Stimulated activated memory B cell treated with anti-CD40 and anti-IgM and Interleukin-4, amounts not matched to agents 10 μg/mL and 1 μg/mL and 100 μg/mL, for 72 hours (primary cell): ENCODE measurements at places on chromosomes 6 and 20.

DNA sequence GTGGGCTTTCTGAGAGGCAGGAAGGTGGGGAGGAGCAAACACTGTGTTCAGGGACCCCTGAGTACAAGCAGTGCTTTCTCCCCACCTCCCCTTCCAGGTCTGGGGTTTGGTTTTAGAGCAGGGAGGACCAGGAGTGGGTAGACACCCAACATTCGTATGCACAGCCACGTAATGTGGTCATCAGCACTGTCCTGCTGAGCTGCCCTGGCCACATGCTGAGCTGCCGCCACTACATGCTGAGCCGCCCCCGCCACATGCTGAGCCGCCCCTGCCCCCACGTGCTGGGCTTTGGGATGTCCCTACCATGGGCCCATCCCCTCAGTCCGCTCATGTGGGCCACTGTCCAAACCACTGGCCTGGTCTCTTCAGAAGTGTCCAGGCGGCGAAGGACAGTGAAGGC, 214.9 kb upstream of the CST7 start:
- no peak for ATAC-seq

DNA sequence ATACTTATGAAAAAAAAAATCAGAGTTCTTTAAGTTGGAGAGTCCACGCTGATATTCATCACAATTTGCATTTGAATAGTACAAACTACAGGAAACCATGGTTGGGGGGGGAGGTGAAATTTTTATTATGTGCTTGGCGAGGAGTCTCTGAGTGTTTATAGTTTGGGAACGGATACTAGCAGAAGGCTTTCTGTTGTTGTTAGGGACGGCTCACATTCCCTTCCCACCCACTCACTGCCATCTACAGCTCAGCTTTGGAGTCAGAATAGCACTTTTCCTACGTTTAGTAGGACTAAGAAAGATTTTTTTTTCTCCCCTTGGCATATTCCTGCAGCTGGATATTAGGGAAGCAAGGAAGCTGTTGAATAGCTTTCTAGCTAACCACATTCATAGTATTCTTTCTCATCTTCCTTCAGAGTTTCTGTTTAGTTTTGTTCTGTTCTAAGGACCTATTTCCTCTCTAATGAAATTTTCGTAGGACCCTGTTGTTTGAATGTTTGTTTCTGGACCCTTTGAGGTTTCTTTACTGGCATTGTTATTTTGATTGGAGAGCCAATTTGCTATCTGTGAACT, 235.1 kb upstream of the ZNF217 start:
- ATAC-seq = no peak

GRCh38 chr6:20802596-20802995, 268.3 kb downstream of the CDKAL1 start:
- no peak for ATAC-seq

DNA sequence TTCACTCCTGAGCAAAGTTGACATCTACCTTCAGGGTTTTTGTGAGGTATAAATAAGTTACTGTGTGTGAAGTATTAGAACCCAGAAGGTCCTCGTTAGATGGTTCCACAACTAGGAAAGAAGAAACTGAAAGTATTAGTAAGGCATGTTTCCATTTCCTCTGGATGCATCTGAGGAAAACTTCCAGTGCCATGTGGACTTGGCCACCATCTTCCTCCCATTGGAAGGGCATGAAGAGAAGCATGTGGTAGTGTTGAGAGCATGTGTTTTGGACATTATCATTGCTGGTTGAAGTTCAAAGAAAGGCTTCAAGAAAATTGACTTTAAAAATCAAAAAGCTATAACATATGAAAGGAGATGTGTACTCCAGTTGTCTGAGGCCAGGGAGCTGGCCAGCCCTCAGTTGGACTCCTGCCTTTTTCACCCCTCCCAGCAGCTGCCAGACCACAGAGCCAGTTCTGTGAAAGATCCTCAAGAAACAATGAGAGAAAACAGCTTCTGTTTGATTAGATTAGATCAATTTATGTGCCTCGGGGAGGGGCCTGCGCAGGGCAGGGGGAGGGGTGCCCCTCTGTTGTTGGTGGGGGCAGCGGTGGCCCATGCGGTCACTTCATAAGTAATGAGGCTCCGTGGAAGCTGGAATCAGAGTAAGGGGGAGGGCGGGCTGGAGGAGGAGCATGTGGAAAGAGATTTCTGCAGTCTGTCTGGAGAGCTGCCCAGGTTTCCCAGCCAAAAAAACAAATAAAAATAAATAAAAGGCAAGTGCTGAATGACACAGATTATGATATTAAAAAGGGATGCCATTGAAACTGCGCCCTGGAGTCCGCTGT, 154.0 kb downstream of the JARID2 start:
- no peak for ATAC-seq

DNA sequence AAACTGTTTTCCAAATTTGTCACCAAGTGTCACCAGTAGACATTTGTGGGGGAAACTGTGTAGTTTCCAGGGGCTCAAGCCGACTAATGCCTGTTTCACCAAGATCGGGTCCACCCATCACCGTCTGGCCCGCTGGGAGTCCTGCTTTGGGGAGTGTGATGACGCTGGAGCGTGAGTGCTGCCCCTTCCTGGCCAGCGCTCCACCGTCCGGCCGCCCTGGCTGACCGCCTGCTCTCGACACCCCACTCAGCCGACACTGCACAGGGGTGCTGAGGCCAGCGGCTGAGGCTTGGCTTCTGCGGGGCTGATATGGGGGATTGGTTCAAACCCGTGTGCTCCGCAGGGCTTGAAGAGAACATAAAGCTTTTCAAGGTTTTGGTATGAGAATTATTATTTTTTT, 160.1 kb downstream of the SMOC2 start:
- no peak for ATAC-seq

GRCh38 chr6:89859744-89860143, 30.1 kb downstream of the CASP8AP2 start:
- no peak for ATAC-seq

- peak; percentile 85 for ATAC-seq
These were observed 117.3 kb downstream of the OPRM1 start for GRCh38 chr6:154156135-154156896.

DNA sequence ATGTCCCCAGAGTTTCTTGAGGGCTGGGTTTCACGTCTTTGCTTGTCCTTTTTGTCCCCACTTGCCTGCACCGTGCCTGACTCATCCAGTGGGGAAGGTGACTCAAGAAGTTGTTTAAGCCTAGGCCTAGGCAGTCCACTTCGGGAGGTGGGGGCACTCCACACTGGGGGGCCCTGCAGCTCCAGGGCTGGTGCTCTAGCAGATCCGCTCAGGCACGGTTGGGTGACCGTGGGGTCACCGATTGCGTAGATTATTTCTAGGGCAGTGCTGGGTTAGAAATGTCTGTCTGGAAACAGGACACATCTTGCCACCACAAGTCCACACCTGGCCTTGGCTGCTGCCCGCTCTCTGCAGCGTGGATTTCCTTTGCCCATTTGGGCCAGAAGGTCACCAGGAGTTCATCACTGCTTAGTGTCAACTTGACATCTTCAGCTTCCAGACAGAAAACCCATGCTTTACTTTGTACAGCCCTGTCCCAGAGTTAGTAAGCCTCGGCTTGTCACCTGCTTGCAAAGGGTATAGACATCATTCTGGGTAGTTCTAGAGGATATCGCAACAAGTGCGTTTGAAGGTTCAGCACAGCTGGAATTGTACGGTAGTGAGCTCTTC, 13.6 kb upstream of the C20orf144 start:
- peak; percentile 5 for ATAC-seq

DNA sequence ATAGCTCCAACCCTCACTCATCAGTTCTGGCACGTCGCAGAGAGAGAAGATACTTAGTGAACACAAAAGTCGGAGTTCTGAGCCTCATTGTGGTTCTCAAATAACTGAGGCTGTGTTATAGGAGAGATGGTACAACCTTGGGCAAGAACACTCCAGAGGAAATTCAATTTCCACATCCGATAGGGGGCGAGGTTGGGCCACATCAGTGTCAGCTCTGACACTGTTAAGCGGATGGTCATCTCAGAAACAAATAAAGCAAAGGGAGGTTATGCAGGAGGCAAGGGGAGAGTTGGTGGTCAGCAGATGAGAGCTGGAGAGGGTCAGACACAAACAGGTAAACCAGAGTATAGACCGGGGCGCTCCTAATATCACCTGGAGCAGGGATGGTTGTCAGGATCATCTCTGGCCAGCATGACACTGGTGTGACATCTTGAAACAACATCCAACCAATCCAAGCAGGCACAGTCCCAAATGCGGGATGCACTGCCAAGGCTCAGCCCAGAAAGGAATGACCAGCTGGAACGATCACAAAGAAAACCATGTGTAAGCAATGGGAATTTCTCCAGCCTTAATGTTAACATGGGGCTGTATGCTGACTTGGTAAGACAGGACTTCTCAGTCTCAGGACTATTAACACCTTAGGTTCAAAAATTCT, 331.8 kb downstream of the HACE1 start:
- ATAC-seq = peak; percentile 40

DNA sequence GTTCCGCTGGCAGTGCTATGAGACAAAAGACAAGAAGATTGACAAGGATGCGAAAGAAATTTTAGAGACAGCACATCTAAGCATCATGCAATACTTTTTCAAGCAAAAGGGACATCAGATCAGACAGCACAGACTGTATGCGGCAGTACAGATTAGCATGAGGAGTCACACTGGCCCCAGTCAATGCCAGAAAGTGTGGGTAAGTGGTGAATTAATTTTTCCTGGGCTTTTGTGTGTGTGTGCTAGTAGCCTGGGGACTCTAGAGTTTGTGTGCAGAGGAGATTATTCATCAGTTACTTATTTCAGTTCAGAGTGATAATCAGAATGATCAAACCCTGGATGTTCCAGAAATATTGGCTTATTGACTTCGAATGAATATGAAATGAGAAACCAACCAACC, 47.2 kb downstream of the LAMA4 start:
- no peak for ATAC-seq

- ATAC-seq = no peak
These were observed 96.2 kb upstream of the RSPO3 start for GRCh38 chr6:127022302-127022701.

- no peak for ATAC-seq
These were observed 122.3 kb upstream of the AFDN start for GRCh38 chr6:167704396-167704901.

GRCh38 chr20:61841966-61842365, 223.7 kb downstream of the TAF4 start:
- no peak for ATAC-seq

DNA sequence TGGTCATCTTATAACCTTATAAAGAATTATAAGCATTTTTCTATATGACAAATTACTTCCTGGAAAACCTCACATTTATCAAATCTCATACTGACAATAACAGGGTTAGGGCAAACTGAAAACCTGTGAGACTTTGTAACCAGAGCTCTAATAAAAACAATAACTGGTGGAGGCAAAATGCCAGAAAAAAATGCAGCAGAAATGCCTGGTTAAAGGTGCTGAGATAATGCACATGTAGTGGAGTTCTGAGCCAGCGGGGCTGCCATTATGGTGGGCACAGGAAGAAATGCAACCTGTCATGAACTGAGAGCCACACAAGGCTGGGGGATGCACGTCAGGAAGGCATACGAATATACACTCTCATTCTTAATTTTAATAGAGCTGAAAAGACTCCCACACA, 53.0 kb downstream of the NCOA6 start:
- no peak for ATAC-seq

GRCh38 chr6:5905431-5906339, 101.0 kb downstream of the NRN1 start:
- no peak for ATAC-seq

- ATAC-seq = no peak
These were observed 77.8 kb upstream of the BHLHE23 start for GRCh38 chr20:63084563-63084927.

DNA sequence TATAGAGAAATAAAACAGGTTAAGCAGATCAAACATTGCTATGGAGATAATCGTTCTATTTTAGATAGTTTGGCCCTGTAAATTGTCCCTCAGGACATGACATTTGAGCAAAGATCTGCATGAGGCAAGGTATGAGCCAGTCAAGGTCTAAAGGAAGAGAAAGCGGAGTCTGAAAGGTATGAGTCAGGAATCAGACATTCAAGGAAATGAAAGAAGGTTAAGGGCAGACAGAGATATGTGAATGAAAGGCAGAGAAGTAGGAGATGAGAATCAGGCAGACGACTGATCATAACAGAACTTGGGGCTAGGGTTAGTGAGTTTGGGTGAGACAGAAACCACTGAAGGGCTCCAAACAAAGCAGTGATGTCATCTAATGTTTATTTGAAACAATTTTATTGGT, 775.8 kb downstream of the MAFB start:
- peak; percentile 77 for ATAC-seq

DNA sequence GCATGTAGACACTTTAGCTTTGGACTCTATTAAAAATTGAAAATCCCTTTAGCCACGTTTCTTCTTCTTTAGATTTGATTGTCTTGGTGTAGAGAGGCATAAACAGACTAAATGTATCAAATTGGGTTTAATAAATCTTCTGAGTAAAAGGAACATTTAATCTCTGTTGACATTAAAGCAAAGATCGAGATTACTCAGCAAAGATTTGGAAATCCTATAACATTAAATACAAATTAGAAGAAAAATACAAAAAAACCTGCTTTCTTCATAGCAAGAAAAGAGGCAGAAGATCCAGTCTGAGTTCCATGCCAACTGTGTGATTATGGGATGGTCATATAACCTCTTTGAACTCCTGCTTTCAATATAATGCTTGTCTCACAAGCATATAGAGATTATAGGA, 172.3 kb downstream of the GJA1 start:
- ATAC-seq = no peak

DNA sequence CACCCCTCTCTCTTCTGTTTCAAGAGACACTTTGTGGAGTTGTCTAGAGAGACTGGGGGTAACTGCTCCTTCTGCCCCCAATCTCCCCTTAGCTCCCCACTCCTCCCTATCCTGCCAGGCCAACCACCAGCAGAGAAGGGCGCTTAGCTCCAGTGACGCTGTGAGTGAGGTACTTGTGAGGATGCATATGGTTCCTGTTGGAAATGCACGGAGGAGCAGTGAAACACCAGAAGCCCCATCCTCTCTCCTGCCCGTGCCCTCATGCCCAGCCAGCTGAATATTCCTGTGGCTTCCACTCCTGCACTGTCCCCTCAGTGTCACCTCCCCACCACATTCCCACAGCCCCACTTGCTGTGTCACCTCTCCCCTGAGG, 11.9 kb downstream of the NT5E start:
- ATAC-seq = no peak

DNA sequence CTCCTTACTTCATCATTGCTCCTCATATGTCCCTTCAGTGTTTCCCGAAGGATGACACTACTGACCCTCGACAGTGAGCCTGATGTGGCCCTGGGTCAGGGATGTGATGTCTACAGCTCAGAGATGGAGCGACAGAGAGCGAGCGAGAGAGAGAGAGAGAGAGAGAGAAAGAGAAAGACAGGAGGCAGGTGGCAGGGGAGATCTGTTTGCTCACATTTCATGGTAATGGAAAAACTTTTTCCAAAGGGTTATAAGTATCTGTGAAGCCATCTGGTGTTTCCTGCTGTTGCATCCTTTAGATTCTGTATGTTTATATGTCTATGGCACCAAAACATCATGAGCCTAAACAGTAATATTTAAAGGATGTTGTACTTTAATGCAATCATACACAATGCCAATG, 77.2 kb downstream of the PPP1R3G start:
- ATAC-seq = no peak

DNA sequence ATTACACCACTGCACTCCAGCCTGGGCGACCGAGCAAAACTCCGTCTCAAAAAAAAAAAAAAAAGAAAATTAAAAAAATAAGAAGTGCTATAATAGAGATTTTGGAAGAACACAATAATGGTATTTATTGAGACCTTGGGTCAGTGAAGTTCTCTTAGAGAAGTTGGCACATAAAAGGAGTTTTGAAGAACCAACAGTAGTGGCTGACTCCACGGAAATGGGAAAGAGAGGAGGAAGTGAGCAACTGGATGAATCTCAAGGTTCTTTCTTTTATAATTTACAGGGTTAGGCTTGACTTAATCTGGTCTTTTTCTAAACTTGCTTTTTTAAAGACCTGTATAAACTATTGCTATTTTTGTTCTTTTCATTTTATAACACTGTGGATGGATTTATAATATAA, 52.8 kb downstream of the TOMM6 start:
- ATAC-seq = no peak
